ENCODE measurements at places on chromosomes 12 and 14. TPM values are rescaled to one million over a fixed set of nuclear protein-coding genes. Genes with fewer than 3 reads are reported as not detected.

TCL1B gene
- not detected for total RNA-seq

EPYC gene
- not detected for total RNA-seq

KRT1 gene
- not detected for total RNA-seq

SAMD15 gene
- total RNA-seq, result 0.83 TPM

GPR132 gene
- 52.0 TPM for total RNA-seq

PIANP gene
- total RNA-seq, result 0.79 TPM

RNASE2 gene
- not detected for total RNA-seq

SLCO1C1 gene
- not detected for total RNA-seq

DNA sequence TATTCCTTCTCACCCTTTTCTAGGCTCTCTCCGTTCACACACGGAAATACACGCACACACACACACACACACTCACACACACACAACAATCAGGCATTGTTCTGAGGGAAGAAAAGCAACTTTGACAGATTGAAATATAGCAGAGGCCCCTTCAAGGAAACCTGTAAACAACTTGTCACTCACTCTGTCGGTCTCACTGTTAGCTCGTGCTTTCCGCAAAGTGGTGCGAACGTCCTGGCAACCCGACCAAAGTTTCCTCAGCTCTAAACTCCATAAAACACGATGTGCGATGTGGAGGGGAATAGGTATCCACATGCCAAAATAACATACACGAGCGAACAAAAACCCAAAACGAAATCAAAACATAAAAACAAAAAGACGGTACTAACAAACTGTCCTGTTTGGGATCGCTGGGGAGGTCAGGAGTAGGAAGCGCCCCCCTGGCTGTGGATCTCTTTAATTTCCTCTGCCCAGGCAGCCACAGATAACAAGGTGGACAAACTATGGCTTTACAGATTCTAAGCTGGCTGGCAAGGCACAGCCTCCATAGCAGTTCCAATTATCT is 822 bp upstream of the SOX5 start:
- no peak for DNase-seq

DNA sequence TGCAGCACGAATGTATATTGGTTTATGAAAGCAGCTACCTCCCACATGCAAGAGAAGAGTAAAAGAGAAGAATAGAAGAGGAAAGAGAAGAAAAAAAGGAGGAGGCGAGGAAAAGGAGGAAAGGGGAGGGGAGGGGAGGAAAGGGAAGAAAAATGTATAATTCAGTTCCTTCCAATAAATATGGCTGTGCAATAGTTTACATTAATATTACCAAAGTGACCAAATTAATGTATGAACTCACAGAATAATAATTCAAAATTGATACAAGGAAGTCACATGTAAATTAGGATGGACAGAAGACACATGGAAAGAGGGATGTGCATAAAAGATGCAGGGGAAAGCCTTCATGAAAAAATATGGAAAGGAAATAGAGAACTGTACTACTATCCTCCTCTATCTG is 172.5 kb downstream of the SLC38A4 start:
- no peak for DNase-seq

DNA sequence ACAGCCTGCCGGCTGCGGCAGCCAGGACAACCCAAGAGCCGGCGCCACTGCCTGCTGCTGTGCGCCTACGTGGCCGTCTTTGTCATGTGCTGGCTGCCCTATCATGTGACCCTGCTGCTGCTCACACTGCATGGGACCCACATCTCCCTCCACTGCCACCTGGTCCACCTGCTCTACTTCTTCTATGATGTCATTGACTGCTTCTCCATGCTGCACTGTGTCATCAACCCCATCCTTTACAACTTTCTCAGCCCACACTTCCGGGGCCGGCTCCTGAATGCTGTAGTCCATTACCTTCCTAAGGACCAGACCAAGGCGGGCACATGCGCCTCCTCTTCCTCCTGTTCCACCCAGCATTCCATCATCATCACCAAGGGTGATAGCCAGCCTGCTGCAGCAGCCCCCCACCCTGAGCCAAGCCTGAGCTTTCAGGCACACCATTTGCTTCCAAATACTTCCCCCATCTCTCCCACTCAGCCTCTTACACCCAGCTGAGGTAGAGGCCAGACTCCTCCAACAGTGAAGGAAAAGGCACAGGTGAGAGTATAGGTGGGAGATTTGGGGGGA is 10.3 kb downstream of the ZBTB39 start:
- DNase-seq, result no peak

GRCh38 chr14:74834692-74835392 is 41.1 kb downstream of the PROX2 start:
- no peak for DNase-seq

GRCh38 chr14:37778135-37778943 is 182.9 kb downstream of the TTC6 start:
- DNase-seq, result no peak

- no peak for DNase-seq
Measured at GRCh38 chr12:76284816-76285750, 63.1 kb downstream of the BBS10 start.

DNA sequence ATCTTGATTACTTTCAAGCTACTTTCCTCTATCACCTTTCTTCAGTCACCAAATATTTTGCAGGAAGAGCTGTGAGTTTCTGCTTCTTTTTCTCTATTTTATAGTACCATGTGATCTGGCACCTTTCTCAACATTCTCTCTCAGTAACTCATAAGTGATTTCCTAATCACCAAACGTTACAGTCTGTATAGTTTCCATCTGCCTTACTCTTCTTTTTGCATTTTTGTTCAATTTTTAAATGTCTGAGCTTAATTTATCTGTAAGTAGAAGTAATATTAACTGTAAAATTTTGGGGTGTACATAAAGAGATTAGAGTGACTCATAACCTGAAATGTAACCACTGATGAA is 422.1 kb upstream of the SYT1 start:
- DNase-seq, result no peak

GRCh38 chr12:118526255-118527095 is 150.1 kb downstream of the SUDS3 start:
- no peak for DNase-seq

All from CD8-positive, alpha-beta memory T cell (primary cell).